ENCODE measurements at places on chromosomes 4 and X.

GRCh38 chr4:93199492-93199891, 629.1 kb upstream of the ATOH1 start:
- peak; percentile 26 for DNase-seq

DNA sequence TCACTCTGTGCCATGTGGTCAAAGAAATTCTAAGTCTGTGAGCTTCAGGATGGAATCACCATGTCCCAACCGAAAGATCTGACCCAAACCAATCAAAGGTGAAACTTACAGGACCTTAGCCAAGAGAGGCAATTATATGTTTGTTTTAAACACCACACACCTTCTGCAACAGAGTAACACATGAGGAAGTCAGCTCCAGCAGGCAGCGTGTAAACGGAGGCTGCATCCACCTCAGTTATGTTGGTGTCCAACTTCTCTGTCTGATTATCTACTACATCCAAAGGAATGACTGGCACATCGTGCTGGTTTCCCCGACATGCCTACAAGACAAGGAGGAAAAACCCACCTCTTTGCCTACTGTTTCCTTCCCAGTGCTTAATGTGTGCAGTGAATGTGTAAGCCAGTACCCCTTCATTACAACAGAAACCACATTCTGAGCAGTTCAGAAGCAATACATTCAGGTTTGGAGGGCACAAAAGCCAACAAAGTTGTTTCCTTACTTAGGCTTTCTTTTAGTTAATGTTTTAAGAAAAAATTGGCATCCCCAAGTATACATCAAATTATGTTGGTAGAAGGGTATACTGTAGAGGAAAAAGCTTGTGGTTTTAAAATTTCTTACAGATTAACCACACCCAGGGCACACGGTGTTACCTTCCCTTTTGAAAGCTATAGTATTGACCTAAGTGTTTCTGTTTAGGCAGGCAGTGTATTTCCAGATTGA, 12.4 kb downstream of the CASP6 start:
- DNase-seq, result no peak

GRCh38 chr4:89995814-89996213, 101.2 kb downstream of the MMRN1 start:
- no peak for DNase-seq

DNA sequence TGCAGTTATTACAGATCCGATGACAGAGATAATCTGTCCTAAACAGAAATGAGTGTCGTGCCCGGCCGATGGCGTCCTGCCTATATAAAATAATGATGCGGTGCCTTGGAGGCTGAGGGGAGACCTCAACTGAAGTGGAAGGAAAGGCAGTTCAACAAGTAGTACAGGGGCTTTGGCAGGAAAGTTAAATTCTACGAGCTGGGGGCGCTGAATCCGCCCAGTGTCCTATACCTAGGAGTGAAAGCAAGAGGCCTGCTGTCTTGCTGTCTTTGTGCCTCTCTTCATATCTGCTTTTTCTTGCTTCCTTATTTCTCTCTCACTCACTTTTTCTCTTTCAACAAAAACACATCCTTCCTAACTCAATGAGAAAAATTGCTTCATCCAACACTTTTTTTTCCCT, 82.2 kb upstream of the PRPS2 start:
- no peak for DNase-seq

GRCh38 chr4:98068495-98068894, 74.8 kb downstream of the STPG2 start:
- DNase-seq, result no peak

- peak; percentile 38 for DNase-seq
Measured at GRCh38 chr4:28482580-28483270, 1622.1 kb downstream of the STIM2 start.

DNA sequence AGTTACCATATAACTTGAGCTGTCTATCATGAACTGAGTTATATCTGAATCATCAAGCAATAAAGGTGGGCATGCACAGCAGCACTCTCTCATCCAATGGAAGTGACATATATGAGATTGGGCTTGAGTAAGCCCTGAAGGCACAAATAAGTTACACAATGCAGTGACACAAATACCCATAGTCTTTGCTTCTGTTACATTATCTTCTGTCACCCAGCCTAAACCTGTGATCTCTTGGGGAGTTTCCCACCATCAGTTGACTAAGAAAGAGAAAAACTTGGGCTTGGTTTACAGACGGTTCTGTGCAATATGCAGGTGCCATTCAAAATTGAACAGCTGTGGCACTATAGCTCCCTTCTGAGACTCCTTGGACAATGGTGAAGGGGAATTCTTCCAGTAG, 138.8 kb upstream of the IL15 start:
- DNase-seq, result no peak

DNA sequence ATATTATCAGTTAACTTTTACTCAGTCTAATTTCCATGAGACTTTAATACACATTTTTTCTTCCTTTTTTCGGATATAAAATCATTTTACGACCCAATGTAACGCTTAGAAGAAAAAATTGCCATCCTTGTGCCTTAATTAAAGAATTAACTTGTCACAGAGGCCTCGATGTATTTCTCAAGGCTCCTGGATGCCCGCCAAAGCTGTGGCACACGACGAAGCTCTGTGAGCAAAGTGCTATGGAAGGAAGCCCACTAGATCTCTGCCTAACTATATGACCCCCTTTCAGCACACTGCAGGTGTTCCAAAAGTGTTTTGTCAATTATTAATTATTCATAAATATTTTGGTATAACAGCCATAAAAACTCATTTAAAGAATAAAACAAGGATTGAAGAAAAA, 54.4 kb downstream of the TAPT1 start:
- DNase-seq, result no peak

DNA sequence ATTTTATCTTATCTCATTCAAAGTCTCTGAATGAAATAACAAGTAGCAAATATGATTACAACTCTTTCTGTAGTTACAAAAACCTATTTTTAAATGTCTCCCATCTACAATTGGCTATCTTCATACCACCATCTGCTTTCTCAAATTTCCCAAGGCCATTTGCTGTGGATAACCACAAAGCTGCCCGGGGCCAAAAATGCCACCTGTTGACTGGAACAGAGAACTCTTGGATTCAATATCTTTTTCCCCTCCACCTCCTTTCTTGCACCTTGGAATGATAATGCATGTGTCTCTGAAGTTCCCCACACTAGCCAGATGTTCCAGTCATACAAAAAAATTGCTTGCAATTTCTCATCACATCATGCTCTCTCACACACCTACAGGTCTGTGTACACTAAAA, 93.3 kb upstream of the SCML1 start:
- DNase-seq, result no peak

DNA sequence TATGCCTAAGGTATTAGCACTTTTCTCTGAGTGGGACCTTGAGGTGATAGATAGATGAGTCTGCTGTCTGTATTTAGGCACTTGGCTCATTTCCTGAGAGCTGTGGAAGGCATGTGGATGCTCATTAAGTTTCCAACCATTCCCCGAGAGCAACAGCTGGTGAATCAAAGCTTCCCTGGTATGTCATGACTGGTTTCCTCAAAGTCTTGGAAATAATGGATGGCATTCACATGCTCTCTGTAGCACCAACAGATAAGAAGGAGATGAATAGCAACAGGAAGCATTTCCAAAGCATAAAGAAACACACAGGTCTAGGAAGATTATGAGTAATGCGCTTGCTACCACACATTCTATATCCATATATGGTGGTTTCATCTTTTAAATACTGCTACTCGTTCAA, 118.3 kb upstream of the ETNPPL start:
- peak; percentile 74 for DNase-seq

GRCh38 chr4:47368211-47368610, 95.3 kb downstream of the COMMD8 start:
- DNase-seq, result no peak

- DNase-seq, result peak; percentile 37
Measured at GRCh38 chr4:70715097-70715496, 6.7 kb upstream of the RUFY3 start.

DNA sequence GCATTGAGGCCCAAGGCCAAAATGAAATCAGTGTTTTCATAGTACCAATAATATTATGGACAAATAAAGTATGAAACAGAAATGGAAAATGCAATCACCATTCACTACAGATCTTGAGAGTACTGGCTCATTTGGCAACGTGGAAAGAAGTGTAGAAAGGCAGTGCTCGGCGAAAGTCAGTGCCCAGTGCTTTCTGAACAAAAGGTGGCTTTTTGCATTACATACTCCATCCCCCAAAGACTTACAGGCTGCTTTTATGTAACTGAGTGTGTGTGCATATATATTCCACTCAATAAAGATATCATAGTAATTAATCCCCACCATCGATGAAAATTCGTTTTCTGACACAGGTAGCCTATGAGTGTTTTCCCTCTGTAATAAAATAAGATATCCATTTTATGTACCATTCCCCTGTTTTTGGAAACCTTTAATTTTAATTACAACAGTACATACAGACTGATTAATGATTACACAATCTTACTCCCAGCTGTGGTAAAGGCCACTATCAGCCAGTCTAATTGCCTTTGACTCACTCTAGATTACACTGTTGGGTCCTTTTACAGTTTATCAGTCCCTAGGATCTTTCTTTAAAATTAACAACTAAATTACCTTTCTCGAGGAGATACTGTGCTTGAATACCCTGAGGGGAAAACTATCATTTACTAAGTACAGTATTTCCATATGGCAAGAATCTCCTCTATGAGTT, 65.9 kb downstream of the MAD2L1 start:
- DNase-seq, result no peak

DNA sequence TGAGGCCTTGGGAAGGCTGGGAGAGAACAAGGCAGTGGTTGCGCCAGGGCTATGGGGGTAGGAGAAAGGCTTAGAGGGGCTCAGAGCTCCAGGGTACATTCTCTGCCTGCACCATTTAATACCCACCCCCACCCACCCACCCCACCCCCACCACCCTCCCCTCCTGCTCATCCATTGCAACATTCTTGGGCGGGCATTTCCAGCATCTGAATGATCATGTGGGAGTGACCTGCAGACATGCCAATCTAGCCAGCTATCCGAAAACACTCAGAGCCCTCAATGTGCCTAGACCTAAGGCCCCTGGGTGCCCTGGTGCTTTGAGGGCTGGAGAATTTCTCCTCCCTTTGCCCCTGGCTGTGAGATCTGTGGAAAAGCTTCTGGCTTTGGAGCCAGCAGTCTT, 3.1 kb downstream of the SLC34A2 start:
- DNase-seq, result no peak

DNA sequence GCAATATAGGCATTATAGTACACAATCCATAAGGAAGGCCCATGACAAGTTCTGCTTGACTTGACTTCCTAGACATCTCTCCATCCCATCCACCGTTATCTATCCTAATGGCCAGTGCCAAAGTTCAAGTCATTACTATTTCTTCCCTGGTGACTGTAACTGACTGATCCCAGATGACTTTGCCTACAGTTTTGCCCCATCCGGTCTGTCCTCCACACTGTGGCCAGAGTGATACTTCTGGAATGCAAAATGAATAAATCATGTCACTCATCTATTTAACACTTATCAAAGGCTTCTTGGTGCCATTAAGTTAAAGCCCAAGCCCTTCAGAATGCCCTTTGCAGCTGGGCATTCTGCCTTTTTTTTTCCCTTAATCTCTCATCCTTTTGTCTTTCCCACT, 130.8 kb downstream of the PPARGC1A start:
- no peak for DNase-seq

DNA sequence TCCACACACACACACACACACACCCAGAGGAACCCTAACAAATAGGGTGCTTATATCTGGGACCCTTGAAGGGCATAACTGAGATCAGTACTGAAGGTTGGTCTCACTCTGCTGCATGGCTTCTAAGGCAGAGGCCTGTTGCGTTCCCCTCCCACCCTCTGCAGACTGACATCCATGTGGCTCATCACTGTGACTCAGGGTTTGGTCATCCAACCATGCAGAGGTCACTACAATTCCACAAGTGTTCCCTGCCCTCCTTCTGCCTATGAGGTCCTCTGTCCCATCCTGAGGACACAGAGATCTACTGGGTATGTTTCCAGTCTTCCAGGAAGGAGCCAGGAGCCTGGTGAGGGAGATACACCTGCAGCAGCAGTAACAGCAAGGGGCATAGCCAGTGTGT, 55.8 kb downstream of the XAGE2 start:
- DNase-seq, result peak; percentile 37

DNA sequence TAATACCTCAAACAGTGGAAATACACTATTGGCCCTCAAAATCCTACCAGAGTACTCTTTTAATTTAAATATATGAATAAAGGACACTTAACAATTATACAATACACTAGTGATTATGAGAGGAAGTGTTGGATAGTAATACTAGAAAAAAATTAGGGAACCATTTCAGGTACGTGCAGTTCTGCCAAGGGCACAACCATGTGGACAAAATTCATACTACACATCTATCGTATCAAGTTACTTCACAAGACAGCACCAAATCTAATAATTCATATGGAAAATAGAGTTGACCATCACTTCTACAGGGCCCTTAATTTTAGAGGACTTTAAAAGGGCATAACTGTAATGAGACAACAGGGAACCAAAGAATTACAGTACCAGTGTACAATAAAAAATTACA, 69.2 kb upstream of the ZCCHC13 start:
- DNase-seq, result no peak

DNA sequence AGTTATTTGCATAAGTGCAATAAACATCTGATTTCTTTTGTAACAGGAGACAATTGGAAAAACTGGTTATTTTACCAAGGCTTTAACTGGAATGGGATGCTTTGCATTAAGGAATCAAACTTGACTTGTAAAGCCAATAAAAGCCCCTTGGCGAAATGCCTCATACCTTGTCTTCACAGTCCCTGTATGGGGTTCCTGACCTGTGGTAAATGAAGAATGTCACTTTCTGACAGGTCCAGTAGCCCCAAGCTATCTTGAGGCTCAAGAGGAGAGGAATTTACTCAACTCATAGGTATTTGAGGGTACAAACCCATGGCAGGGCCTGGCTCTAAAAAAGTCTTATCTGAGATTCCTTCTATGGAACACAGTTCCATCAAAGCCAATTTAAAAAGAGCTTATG, 78.0 kb downstream of the ACOX3 start:
- no peak for DNase-seq

GRCh38 chrX:107293056-107293455, 86.6 kb downstream of the DNAAF6 start:
- no peak for DNase-seq

- DNase-seq, result no peak
Measured at GRCh38 chr4:149160370-149160769, 655.3 kb downstream of the IQCM start.

GRCh38 chrX:20412871-20413486, 146.3 kb upstream of the RPS6KA3 start:
- no peak for DNase-seq

DNA sequence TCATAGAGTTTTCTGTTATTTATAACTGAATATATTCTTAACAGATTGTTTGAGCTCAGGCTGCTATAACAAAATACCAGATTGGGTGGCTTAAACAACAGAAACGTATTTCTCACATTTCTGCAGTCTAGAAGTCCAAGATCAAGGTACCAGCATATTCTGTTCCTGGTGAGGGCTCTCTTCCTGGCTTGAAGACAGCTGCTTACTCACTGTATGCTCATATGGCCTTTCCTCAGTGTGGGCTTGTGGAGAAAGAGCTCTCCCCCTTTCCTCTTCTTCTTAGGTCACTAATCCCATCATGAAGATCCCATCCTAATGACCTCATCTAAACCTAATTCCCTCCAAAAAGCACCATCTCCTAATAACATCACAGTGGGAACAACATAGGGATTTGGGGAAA, 117.8 kb downstream of the RASGEF1B start:
- DNase-seq, result peak; percentile 37

All from AG10803 (cell line).